ENCODE measurements at places on chromosomes 16 and 17. TPM values are rescaled to one million over a fixed set of nuclear protein-coding genes. Genes with fewer than 3 reads are reported as not detected.

The PRR29 gene
- total RNA-seq, result 0.20 TPM

The NAA60 gene
- 48.6 TPM for total RNA-seq

The PKMYT1 gene
- total RNA-seq, result 0.55 TPM

The VPS25 gene
- 29.6 TPM for total RNA-seq

The IGF2BP1 gene
- not detected for total RNA-seq

The RNF135 gene
- 4.1 TPM for total RNA-seq

The OTOA gene
- total RNA-seq, result not detected

The APOBR gene
- total RNA-seq, result 0.47 TPM
